ENCODE measurements at places on chromosomes 12 and 14.

GRCh38 chr12:25655702-25656101 lies 102.6 kb upstream of the LMNTD1 start:
- no peak for DNase-seq

- DNase-seq: no peak
Measured at GRCh38 chr14:24803933-24804494, 170.0 kb upstream of the GZMB start.

DNA sequence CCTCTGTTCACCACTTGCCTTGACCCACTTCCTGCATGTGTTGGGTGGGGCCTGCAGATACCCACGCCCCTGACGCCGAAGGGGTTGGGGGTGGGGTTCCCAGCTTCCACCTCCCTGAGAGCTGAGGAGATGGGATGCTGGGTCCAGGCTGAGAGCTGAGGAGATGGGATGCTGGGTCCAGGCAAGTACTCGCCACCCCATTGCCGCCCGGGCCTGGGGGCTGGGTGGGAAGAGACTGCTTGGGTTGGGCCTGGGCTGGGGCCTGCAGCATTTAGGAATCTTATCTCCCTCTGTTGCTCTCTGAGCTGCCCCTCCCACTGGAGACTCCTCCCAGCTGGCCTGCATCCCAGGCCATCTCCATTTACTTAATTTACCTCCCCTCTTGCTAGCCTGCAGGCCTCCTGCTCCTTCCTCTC lies 17.4 kb downstream of the TEAD4 start:
- no peak for DNase-seq

- DNase-seq: no peak
Measured at GRCh38 chr14:94540031-94540794, 21.0 kb upstream of the SERPINA4 start.

- no peak for DNase-seq
Measured at GRCh38 chr12:88299567-88300101, 157.5 kb downstream of the TMTC3 start.

DNA sequence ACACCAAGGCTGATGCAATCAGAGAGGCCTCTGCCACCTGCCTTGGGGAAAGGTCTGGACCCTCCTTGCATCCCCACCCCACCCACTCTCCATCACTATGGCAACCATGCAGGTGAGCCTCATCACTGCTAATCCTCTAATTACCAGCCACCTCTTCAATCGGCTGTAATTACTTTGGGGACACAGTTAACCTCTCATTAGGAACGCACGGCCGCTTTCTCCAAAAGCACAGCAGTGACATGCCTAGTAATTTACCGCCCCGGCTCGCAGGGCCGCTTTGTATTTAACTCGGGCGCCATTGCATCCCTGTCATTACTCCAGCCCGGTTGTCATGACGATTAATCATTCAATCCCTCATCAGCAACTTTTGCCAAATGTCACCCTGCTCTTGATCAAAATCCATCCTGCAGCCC lies 36.3 kb upstream of the FAM222A start:
- no peak for DNase-seq

GRCh38 chr14:96072076-96072475 lies 32.9 kb downstream of the C14orf132 start:
- DNase-seq: no peak

GRCh38 chr14:50808053-50808452 lies 22.9 kb downstream of the NIN start:
- no peak for DNase-seq

DNA sequence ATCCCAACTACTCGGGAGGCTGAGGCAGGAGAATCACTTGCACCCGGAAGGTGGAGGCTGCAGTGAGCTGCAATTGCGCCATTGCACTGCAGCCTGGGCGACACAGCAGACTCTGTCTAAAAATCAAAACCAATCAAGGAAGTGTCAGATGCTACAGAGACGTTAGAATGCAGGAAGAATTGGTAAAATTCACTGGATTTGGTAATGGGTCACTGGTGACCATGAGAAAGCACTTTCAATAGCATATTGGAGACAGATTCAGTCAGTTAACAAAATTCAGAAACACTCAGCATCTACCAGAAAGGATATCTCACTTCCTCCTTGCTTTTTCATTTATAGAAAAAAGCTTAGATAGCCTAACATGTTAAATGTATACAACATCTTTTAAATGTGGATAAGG lies 17.5 kb downstream of the BIN2 start:
- no peak for DNase-seq

- DNase-seq: peak; percentile 28
Measured at GRCh38 chr12:121060149-121061001, 21.3 kb upstream of the OASL start.

DNA sequence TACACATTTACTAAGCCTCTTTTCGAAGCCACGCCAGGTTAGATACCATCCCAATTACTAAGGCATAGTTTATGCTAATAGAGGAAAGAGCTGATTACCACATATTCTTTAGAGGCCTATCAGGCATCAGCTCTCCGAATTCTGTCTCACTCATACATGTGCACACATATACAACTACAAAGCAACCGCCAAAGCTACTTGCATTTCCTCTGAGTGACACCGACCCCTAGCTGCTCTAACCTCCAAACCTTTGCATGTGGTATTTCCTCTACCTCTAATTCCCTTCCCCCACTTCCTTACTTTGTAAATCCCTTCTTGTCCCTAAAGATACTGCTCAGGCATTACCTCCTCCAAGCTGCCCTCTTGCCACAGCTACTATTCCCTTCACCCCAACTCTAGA lies 107.2 kb downstream of the DUSP6 start:
- no peak for DNase-seq

GRCh38 chr12:104320627-104321024 lies 17.1 kb downstream of the EID3 start:
- DNase-seq: no peak

GRCh38 chr14:24098927-24099813 lies 5.1 kb downstream of the PCK2 start:
- DNase-seq: no peak

GRCh38 chr12:3436461-3437065 lies 54.4 kb upstream of the PRMT8 start:
- no peak for DNase-seq

DNA sequence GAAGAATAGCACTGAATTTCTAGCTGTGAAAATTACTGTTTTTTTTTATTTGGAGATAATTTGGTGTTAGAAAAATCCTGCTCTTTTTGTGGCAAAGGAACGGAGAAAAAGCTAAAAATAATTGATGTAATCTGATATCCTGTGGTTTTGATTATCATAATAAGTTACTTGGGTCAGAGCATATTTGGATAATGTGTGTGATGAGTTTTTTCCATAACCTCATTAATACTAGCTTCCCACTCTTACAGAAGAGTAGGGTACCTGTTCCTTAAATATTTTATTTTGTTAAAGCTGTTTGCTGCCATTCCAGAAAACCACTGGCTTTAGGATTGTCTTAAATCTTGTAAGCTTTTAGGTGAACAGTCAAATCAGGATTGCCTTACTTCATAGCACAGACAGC lies 4.7 kb downstream of the PSMC6 start:
- DNase-seq: no peak

GRCh38 chr12:10408842-10409241 lies 715 bp downstream of the KLRC4 start:
- DNase-seq: no peak

- no peak for DNase-seq
Measured at GRCh38 chr14:105589161-105589925, 63.0 kb downstream of the TMEM121 start.

DNA sequence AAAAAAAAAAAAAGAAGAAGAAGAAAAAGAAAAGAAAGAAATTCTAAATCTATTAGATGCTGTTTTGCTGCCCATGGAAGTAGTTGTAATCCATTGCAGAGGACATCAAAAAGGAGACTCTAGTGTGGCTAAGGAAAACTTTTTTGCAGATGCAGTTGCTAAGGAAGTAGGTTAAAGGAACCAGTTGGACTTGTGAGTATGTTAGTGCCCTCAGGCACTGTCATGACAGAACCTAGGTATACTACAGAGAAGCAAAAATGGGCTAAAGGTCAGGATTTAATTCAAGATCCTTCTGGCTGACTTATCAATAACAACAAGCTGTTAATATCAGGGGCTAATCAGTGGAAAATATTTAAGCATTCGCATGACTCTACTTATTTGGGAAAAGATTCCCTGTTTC lies 1571.6 kb upstream of the FLRT2 start:
- no peak for DNase-seq

DNA sequence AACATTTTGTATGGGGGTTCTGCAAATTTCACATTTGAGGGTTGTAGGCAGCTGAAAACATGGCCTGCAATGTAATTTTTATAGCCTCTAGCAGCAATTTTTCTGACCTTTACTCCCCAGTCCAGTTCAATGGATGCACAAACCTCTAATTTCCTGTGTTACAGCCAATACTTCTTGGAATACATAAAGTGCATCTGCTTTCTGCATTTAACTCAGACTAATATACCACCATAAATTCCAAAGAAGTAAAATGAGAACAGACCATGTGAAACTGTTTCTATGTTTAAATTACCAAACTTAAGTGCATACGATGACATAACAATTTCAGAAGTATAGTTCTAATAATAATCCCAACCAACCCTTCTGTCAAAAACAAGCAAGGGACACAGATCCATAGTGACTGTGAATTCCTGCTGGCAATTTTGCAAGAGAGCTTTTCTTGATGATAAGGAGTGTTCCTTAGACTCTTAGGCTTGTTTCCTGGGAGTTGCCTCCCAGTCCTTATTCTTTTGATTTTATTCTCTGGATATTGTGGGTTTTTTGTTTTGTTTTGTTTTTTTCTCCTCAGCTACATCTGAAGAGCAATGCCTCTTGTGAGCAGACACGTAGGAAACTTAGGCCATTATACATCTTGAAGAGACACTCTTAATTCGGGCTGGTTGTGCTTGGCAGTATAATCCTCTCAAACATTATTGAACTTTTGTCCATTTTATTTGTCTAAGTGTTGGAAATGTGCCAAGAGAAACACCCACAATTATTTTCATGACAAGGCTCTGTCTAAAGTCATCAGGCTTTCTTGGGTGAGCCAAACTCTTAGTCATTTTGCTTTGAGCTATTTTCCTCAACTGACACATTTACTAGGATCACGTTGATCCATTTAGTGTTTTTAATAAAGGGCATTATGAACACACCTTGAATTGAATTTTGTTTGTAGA lies 51.3 kb upstream of the RERGL start:
- DNase-seq: no peak

- DNase-seq: peak; percentile 2
Measured at GRCh38 chr12:39587225-39587624, 32.4 kb downstream of the ABCD2 start.

- DNase-seq: peak; percentile 28
Measured at GRCh38 chr12:124347805-124348658, 53.1 kb downstream of the RFLNA start.

GRCh38 chr12:64793610-64794009 lies 30.8 kb upstream of the TBC1D30 start:
- DNase-seq: no peak

GRCh38 chr12:27780612-27781408 lies 774 bp upstream of the MANSC4 start:
- DNase-seq: peak; percentile 0

- DNase-seq: no peak
Measured at GRCh38 chr12:114392909-114393308, 13.0 kb downstream of the TBX5 start.

GRCh38 chr12:114671443-114672411 lies 12.2 kb downstream of the TBX3 start:
- no peak for DNase-seq

- no peak for DNase-seq
Measured at GRCh38 chr12:67772267-67773169, 124.0 kb downstream of the DYRK2 start.

DNA sequence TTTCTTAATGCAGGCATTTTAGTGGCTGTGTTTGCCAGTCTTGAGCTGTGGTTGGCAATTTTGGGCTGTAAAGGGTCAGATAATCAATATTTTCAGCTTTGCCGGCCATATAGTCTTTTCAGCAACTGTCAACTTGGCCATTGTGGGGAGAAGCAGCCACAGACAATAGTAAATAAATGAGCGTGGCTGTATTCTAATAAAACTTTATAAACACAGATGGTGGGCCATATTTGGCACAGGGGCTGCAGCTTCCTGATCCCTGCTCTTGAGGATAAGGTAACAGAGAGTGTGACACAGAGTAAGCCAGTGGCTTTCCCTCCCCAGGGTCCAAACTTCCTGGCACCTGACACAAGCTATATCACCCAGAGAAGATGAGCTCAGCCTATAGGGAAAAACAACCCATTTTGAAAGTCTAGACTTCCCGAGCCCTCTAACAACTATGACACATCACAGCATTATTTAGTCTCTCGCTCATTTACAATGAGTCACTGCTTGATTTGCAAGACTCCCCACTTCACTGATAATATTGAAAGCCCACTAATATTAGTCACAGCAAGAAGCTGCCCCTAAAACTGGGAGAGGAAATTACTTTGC lies 163.1 kb upstream of the TMPO start:
- DNase-seq: no peak

- DNase-seq: no peak
Measured at GRCh38 chr12:3130057-3130830, 53.1 kb downstream of the TSPAN9 start.

GRCh38 chr14:89303456-89304435 lies 113.3 kb downstream of the FOXN3 start:
- DNase-seq: no peak

DNA sequence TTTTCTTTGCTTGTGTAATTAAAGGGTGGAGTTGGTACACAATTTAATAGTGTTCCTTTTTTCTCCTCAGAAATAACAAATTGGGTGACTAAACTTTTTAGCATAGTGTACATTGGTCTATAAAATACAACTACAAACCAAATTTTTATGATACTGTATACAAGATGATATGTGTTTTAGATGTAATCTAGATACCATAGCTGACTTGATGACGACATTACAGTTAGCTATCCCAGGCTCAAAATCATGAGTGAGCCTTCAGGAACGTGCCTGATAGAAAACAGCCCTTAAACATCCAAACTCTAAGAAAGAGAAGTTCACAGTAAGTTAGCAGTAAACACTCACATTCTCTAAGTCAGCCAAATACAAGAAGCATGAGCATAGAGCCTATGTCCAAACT lies 99.0 kb upstream of the SSTR1 start:
- no peak for DNase-seq

DNA sequence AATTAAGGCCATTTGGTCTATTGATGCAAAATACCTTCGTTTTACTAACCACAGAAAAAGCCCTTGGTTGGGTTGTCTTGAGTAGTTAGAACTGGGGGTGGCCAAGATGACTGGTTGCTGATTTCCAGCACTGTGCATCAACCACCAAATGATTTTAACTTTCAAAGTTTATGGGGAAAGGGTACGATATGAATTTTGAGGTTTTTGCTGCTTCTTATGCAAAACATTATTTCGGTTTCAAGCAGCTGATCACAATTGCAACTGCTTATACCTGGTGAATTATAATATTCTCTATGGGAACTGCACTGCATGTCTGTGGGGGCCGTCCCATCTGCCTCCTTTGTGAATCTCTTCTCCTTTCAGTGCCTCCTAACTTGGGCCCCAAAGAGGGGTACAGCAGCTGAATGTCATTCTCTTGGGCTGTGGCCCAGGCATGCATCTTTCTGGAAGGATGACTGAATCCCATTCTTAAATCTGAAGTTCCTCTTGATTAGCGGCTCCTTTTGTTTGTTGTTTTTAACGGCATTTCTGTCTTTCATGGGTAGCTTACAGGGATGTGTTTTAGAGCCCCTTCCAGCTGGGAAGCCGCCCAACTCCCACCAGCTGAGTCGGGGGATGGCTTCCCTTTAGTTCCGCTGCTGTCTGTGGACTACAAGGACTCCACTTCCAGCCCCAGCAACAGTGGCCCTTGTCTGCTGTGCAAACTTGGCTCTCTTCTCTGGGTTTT lies 479.8 kb downstream of the ZFP36L1 start:
- DNase-seq: no peak
